ENCODE measurements at places on chromosomes 13 and 19.

DNA sequence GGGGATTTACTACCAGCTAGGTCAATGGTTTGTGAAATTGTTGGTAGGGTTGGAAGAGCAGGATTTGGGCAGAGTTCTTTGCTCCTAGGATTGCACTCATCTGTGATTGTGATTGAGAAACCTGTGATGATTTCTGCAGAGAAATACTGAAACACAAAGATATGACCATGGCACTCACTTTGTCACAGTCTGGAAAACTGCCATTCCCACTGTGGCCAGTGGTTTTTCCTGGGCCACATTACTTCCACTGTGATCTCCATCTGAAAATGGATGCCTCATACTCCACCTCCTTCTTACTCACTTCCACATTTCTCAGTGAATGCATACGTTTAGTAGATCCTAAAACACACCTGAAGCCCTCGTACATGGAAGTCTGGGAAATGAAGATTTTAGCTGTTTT lies 593.2 kb downstream of the LMO7 start:
- no peak for DNase-seq

- no peak for DNase-seq
These were observed 17.5 kb downstream of the CUL4A start for GRCh38 chr13:113226873-113227450.

DNA sequence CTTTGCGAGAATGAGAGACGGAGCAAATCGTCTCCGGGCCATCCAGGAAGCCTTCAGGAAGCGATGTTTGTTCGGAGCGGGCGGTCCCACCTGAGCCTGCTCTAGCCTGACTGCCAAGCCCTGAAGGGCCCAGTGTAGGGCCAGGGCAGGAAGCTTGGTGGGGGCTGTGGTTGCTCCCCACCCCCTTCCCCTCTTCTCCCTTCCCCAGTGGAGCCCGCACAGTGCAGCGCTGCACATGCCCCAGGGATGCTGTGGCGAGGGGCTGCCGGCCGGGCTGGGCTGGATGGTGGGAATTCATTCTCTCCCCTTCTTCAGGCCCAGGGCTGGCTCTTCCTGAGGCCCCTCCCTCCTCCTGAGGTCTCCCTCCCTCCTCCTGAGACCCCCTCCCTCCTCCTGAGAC lies 7.1 kb upstream of the GRTP1 start:
- DNase-seq = no peak

- DNase-seq = no peak
These were observed at the start of gene CTXN1 for GRCh38 chr19:7926021-7926726. Gene CTXN1 (minus strand): TSS chr19:7926135. CDS start chr19:7925538, 597 bp downstream.

DNA sequence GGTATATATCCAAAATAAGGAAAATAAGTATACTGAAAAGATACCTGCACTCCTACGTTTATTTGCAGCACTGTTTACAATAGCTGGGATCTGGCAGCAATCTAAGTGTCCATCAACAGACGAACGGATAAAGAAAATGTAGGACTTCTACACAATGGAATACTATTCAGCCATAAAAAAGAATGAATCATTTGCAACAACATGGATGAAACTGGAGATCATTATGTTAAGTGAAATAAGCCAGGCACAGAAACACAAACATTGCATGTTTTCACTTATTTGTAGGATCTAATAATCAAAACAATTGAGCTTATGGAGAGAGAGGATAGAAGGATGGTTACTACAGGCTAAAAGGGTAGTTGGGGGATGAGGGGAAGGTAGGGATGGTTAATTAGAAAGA lies 494.0 kb downstream of the UQCRFS1 start:
- no peak for DNase-seq

- DNase-seq = no peak
These were observed 61.9 kb upstream of the ATP12A start for GRCh38 chr13:24618011-24618955.

DNA sequence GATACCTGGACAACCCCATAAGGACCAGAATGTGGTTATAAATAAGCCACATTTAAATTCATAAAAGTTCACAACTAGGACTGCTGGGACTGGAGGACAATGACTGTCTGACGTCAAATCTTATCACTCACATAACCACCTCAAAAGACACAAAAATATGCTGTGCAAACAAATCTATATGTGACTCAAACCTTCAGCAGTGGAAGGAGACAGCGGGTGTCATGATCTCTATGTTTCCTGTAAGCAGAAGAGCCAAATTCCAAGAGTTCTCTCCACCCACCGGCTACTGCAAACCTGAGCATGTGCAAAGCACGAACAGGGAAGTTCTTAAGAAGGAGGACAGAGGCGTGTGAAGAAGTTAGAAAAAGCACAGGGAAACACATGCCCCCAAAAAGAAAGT lies 113.2 kb downstream of the MYCBP2 start:
- DNase-seq = no peak

DNA sequence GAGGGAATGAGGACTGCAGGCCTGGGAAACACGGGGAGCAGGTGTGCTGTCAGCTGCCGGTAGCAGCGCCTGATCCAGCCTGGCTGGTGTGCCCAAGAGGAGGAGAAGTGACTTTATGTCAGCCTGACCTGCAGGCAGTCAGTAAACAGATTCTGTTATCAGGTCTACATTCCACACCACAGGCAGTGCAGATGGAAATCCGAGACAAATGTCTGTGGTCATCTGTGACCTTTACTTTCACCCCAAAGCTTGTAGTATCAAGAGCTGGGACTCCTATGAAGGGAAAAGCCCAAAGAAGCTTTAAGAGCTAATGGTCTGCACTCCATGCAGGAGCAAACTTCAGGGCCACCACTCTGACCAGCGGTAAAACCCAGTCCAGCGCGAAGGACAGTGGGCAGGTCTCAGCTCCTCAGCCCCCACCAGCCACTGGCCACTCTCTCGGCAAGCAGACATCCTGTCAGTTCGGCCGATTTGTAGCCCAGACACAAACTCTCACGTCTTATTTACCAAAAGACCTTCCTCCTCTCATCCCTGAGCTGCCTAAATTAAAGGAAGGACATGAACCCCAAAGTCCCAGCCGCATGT lies 7.7 kb downstream of the EPS15L1 start:
- no peak for DNase-seq

- no peak for DNase-seq
These were observed 76.8 kb upstream of the MEDAG start for GRCh38 chr13:30829145-30829832.

GRCh38 chr19:45643024-45643926 lies 4.1 kb upstream of the EML2 start:
- peak; percentile 78 for DNase-seq

DNA sequence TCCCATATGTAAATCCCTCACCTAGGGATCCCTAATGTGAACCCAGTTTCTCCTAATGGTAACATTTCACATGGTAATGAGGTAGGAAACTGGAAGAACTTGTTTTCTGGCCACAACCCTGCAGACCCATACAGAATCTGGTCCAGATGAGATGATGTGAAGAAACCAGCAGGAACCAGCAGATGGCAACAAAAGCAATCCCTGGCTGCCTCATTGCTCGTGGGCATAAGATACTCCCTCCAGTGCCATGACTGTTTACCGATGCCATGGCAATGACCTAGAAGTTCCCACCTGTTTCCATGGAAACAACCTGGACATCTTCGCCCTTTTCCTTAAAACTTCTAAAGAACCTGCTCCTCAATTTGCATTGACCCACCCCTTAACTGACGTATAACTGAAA lies 1.4 kb upstream of the CD209 start:
- no peak for DNase-seq

GRCh38 chr19:10749435-10750384 lies 31.8 kb downstream of the DNM2 start:
- no peak for DNase-seq

DNA sequence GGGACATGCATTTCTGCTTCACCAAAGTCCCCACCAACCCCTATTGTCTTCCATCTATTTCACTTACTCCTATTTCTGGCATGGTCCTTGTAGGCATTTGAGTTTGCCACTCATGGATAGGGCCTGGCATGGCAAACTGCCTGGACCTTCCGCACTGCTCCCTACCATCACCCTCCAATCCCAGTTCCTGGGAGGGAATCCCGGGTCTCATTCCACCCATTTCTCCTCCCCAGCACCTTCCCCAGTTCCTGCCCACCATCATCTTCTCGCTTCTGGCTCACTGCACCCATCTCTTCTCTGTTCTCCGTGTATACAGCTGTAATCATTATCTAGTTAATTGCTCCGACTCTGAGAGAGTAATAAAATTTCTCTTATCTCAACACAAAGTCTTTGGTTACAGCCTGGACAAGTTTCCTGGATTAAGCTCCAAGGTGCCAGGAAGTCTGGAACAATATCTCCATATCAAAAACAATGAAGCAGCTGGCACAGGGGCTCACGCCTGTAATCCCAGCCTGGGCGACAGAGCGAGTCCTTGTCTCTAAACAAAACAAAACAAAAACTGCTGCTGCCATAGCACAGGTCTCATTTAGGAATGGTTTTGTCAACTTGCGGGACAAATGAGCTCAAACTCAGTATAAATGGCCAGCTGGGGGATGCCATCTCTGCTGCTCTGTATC lies 17.0 kb upstream of the COX7A1 start:
- no peak for DNase-seq

DNA sequence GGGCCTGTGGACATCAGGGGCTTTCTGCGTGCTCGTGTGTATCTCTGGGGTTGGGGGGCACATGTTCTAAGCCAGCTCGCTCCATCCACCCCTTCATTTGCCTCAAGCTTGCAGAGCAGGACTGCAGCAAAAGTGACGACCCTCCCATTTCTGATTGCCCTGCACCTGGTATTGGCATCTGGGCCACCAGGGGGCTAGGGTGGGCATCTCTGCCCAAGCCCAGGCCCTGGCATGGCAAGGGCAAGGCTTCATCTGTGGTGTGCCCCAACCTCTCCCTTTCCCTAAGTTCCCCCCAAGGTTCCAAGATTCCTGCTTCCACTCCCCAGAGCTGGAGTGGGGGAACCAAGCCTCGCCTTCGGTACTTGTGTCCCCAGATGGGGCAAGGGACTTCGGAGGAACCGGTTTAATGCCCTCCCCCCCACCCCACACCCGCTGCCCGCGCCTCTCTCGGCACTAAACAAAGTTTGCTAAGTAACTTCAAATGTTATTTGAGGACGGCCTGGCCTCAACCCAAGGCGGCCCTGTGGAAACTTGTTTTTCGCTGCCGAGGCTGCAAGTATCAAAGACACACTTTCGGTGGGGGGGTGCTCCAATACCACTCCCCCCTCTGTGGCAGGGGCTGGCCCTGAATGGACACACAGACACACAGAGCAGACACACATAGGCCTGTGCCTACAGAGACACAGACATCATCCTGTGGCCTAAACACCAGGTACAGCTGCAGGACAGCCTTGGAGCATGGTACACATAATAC lies 12.2 kb downstream of the NFIX start:
- no peak for DNase-seq

GRCh38 chr19:46716672-46717033 lies 261 bp downstream of the PRKD2 start:
- DNase-seq = no peak

GRCh38 chr13:110984381-110984780 lies 69.5 kb upstream of the ANKRD10 start:
- DNase-seq = peak; percentile 41

GRCh38 chr19:47280183-47280797 lies 5.6 kb downstream of the INAFM1 start:
- no peak for DNase-seq

GRCh38 chr13:87172166-87172835 lies 498.9 kb upstream of the SLITRK5 start:
- DNase-seq = no peak

- peak; percentile 85 for DNase-seq
These were observed 13.1 kb downstream of the DDX39A start for GRCh38 chr19:14405758-14406644.

DNA sequence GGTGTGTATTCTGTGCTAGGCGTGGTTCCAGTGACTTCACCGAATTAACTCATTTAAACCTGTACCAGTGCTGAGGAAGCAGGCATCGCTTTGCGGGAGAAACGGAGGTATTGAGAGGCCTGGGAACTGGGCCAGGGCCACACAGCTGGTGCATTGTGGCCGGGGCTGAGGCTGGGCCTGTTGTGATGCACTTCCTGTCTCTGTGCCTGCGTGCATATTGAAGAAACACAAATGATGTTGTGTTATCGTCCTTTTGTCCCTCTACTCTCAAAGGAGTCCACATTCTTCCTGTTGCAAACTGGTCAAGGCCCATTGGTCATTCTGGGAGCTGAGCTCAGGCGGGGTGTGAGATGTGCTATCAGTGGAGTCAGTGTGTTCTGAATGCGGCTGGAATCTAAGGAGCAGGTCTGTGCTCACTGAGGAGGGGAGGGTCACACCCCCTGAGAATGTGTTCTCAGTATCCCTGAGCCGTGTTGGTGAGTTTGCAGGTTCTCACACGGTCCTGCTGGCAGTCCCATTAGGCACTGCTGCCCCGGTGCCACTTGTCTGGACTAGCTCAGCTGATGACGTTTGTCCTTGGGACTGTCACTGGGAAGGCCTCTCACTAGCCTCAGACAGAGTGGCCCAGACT lies 62.1 kb downstream of the ARHGEF7 start:
- DNase-seq = no peak

DNA sequence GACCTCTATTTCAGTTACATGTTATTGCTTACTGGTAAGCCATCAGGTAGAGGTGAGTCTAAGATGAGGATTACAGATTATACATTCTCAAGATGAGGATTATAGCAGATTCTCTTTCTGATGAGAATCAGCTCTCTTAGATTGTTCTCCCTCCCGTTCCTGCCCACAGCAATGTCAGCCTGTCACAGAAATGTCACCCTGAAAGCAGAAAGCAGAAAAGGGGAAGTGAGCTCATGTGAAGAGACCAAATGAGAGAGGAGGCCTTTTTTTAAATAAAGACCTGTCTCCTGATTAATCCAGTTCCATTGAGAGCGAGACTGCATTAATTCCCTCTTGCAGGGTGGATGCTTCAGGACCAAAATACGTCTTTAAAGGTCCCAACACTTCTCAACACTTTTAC lies 445.6 kb downstream of the KCTD12 start:
- DNase-seq = no peak

GRCh38 chr19:12075538-12076139 lies 11.1 kb downstream of the ZNF844 start:
- no peak for DNase-seq

DNA sequence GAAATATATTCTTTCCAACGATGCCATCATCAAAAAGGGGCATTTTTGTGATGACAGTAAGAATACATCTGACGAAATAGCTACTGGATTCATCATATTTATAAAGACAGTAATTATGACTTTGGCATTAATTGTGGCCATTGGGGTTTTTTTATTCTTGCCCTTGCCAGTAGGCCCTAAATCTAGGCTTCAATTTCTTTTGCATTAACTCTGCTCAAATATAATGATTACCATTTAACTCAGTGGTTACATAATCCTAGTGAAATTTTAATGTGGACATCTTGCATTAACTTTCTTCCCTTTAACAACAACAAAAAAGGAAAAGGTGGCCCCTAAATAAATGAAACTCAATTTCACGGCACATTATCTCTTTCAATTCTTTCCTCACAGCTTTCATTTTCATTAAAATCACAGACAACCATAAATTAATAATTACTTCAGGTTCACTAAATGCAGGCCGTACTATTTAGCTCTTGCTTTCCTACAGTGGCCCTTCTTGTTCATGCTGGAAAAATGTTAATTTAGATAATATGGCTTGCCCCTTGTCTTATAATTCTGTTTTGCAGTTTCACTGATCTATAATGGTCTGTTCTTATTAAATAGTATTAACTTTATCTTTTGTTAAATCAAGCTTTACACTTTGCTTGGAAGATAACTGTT lies 615.6 kb downstream of the DACH1 start:
- no peak for DNase-seq

Measured in hindlimb muscle (tissue), 1 donor.